ENCODE measurements at places on chromosomes 3 and 15. TPM values are rescaled to one million over a fixed set of nuclear protein-coding genes. Genes with fewer than 3 reads are reported as not detected.

The ROBO2 gene
- total RNA-seq = not detected

The NPAP1 gene
- total RNA-seq = not detected

The TMEM266 gene
- total RNA-seq = not detected

The HAPLN3 gene
- 105 TPM for total RNA-seq

The HTR3E gene
- not detected for total RNA-seq

The TMEM158 gene
- 6.5 TPM for total RNA-seq

The CAMKV gene
- 0.47 TPM for total RNA-seq

The SHC4 gene
- total RNA-seq = not detected

The TUBGCP4 gene
- 11.0 TPM for total RNA-seq

The ACVR2B gene
- 6.7 TPM for total RNA-seq
